ENCODE measurements at places on chromosomes 5 and 9.

DNA sequence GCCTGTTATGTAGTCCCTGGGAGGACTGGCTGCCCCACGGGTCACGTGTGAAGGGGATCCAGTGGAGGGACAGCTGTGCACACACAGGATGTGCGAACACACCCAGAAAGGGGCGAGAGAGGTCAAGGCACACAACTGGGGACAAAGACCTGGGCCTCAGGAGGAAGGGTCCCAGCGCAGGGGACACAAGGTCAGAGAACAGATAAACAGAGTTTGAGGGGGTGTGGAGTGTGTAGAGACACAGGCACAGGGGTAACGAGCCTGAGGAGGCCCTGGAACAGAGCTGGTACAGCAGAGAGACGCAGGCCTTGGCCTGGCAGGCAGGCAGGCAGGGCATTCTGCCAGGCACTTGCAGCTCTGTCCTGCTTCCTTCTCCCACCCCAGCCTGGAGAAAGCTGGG lies 14.8 kb upstream of the PSMD5 start:
- DNase-seq, result no peak

DNA sequence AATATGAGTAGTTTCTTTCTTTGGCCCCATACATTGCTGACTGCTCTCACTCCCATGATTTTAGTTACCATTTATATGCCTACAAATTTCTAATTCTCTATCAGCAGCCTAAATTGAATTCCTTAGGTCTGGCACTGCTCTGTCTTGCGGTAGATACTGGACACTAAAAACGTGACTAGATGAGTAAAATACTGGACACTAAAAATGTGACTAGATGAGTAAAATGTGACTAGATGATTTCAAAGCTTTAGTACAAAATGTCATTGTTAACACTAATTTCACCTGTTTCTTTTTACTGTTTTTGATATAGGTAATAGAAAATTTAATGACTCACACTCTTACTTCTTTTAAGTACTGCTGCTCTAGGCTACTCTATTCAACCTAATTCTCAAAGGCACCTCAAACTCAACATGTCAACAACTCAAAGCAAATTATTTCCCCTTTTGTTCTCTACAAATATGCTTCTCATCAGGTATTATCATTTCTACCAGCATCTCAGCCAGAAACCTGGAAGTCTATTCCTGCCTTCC lies 31.4 kb upstream of the GOLGA1 start:
- no peak for DNase-seq

- no peak for DNase-seq
Measured at GRCh38 chr9:88978034-88978433, 13.2 kb upstream of the S1PR3 start.

- DNase-seq, result no peak
Measured at GRCh38 chr9:28050046-28050445, 476.8 kb upstream of the C9orf72 start.

DNA sequence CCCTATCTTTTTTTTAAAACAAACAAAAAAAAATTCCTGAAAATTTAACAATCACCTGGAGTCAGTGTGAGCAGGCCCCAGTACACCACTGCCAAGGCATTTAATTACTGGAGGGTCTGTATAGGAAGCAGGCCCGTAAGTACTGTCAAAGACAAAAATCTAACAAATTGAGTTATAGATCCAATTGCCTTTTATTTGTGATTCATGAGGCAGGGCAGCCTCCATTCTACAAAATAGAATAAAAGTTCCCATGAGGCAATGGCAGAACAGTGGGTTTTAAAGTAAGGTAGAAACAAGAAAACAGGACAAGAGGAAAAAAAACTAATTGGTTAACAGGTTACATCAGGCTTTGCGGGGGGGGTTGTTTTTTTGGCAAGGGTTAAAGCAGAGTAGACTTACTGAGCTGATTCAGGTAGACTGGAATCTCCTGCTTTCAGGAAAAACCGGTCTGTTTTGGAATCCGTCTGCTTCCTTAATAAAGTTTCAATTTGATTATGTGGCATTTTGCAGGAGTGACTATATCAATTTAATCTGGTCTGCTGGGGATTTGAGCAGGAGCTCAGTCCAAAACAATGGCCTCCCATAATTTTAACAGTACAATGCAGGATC lies 48.9 kb downstream of the AUH start:
- DNase-seq, result no peak

DNA sequence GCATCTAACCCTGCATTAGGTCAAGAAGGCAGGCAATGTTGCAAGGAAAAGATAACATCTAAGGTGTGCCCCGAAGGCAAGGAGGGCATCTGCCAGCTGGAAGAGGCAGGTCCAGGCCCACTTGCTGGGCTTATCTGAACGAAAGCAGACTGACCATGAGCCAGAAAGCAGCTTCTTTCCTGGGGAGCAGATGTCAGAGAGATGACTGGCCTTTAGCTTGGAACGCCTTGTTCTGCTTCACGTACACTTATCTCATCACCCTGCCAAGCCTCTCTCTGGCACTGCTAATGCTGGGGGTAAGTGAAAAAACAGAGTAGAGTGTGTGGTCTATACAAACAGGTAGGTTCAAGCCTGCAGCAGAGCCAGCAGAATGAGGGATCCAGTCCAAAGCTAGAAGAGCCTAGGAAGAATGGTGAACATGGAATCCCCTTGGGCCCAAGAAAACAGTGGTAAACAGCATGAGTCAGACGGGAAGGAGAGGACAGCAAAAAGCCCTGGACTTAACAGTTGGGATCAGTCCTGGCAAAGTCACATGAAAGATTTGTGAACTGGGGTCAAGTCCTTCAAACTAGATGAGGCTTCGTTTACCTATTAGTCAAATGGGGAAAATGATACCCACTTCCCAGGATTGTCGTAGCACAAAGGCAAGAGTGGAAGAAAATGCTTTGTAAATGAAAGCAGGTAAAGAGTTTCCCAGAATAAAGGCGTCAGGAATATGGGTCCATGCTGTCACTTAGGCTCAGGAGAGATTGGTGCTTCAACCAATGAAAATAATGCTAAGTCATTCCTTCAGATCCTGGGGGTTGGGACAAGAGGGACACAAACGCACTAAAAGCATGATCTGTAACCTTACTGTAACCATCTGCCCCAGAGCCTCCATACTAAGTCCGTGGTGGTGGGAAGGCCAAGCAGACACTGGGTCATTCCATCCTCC lies 200.9 kb downstream of the SLIT3 start:
- no peak for DNase-seq

- no peak for DNase-seq
Measured at GRCh38 chr5:72480841-72481240, 26.4 kb downstream of the ZNF366 start.
